Fibroblast of skin of abdomen (primary cell): ENCODE measurements at places on chromosomes 13 and 19.

- no peak for DNase-seq
Measured at GRCh38 chr19:55392820-55393761, 7.4 kb downstream of the RPL28 start.

DNA sequence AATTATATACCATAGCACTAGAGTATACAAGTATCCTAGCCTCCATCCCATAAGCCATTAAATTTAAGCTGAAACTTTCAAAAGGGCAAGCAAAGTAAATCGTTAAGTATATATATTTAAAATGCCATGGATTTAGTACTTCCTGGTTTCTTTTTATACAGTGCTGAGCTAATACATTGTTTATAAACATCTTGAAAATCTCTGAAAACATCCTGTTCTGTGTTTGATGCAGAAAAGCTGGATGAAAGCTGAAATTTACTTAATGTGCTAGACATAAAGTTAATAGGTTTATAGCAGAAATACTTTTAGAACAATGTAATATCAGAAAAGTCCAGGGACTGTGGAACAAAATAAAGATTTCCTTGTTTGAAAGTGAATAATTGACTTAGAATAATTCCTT is 875.4 kb downstream of the SLITRK6 start:
- no peak for DNase-seq

DNA sequence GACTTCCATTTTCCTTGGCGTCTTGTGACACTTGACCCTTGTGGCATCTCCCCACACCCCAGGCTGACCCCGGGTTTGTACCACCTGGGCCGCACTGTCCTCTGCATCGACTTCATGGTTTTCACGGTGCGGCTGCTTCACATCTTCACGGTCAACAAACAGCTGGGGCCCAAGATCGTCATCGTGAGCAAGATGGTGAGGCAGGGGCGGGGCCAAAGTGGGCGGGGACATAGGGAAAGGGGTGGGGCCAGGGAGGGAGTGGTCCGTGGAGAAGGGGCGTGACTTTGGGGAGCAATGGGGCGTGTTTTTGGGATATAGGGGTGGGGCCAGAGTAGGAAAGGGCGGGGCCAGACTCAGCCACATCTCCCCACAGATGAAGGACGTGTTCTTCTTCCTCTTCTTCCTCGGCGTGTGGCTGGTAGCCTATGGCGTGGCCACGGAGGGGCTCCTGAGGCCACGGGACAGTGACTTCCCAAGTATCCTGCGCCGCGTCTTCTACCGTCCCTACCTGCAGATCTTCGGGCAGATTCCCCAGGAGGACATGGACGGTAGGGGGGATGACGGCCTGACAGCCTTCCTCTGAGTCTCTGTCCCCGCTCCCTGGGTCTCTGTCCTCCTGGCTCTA is 42.8 kb downstream of the TRPM4 start:
- no peak for DNase-seq

- DNase-seq: no peak
Measured at GRCh38 chr19:10550336-10550735, 6.6 kb downstream of the ATG4D start.

GRCh38 chr19:4732680-4733114 is 9.1 kb upstream of the DPP9 start:
- DNase-seq: peak; percentile 64

DNA sequence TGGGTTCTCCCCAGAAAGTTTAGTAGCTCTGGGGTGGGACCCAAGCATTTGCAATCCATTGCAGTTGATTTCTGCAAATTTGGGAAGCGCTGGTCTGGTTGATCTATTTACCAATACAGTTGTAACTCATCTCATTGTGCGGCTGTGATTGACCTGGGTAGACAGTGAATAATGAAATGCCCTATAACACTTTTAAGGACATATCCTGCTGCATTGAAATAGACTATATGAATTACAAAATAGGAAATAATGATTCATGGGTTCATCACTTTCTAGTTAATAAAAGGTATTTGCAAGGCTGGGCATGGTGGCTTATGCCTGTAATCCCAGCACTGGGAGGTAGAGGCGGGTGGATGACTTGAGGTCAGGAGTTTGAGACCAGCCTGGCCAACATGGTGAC is 59.0 kb upstream of the FARP1 start:
- DNase-seq: peak; percentile 8

DNA sequence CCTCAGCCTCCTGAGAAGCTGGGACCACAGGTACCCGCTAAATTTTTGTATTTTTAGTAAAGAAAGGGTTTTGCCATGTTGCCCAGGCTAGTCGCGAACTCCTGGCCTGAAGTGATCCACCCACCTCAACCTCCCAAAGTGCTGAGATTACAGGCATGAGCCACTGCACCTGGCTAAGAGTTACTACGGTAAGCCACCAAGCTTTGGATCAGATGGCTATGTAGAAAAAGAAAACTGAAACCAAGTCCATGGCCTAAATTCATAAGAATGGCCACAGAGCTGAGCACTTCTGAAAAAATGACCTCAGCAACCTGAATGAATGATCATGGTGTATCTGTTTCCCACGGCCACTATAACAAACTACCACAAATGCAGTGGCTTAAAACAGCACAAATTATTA is 9.4 kb downstream of the OPA3 start:
- no peak for DNase-seq

DNA sequence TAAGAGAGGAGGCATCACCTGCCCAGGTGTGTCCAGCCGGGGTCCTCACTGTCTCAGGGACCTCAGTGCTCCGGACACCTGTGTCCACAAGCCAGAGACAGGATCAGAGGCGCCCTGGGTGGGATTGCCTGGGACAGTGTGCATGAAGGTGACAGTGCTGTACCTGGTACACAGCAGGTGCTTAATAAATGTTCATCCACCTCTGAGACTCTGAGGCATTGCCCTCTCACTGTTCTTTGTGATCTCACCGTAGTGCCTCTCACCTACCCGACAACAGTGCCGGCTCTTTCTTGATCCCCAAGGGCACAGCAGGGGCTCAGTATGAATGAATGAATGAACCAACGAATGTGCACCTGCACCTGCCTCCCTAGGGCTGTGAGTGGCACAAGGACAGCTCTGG is 9.2 kb downstream of the RDH13 start:
- DNase-seq: no peak

DNA sequence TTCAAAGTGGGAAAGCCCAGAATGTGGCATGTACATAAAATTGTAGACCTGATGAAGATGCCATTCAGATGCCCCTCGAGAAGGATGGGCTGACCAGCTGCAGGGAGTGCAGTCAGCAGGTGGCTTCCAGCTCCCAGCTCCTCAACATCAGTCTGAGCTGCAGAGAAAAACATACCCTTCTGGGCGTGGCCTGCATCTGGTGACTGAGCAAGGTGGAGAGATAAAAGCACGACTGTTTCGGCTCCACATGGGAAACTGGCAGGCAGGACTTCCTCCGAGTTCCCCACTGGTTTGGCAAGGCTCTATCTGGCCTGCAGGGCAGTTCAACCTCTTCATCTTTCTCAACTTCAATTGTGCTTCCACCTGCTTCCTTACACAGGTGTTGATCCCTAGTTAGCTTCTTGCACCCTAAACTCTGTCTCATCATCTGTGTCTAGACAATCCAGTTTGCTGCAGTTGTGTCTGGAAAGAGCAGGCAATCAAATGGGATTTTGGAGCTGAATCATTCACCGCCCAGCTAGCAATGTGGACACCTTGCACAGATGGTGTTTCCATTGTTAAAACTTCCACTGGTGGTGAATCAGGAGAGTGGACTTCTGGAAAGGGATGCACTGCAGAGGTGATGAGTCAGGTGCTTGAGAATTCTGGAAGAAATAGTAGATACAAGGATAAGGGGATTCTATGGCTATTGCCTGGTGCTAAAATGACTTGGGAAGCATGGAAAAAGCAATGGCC is 56.8 kb downstream of the POLR1D start:
- DNase-seq: no peak

DNA sequence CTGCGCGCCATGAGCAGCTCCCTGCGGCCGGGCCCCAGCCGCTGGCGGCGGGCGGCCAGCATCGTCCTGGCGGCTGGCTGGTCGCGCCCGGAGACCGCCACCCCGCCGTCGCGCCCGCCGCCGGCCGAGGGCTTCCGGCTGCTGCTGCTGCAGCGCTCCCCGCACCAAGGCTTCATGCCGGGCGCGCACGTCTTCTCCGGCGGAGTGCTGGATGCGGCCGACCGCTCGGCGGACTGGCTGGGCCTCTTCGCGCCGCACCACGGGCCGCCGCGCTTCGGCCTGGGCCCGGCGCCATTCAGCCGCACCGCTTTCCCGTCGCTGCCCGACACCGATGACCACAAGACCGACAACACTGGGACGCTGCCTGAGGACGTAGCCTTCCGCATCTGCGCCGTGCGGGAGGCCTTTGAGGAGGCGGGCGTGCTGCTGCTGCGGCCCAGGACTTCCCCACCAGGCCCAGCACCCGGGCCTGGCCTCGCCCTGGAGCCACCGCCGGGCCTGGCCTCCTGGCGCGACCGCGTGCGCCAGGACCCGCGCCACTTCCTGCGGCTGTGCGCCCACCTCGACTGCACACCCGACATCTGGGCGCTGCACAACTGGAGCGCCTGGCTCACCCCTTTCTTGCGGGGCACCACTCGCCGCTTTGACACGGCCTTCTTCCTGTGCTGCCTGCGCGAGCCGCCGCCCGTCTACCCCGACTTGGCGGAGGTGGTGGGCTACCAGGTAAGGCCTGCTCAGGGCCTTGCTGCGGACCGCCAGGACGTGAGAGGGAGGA is 518 bp downstream of the NUDT19 start:
- peak; percentile 63 for DNase-seq

- no peak for DNase-seq
Measured at GRCh38 chr13:75443356-75443958, 38.5 kb downstream of the TBC1D4 start.

DNA sequence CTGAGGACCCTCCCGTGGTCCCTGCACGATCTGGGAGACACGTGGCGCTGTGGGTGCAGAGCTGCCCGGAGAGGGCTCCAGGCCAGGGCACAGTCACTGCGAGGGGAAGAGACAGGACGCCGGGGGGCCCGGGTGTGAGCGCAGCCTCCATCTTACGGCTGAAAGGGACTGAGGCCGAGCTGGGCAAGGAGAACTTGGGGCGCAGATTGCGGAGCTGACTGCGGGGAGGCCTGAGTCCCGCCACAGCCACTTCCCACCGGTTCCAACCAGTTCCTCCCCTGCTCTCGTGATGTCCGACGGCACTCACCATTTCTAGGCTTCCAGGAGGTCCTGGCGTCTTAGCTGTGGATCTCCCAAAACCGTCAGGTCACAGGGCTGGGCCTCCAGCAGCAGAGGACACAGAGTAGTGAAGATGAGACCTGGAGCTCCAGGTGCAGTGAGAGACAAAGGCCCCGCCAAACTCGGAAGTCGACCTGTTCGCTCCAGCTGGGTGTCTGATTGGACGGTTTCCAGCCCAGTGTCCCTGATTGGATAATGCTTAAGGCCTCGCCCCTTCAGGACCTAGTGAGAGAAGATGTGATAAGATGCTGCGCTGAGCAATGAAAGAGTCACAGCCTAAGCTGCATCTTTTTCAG is 4.8 kb upstream of the ZNF253 start:
- DNase-seq: no peak

DNA sequence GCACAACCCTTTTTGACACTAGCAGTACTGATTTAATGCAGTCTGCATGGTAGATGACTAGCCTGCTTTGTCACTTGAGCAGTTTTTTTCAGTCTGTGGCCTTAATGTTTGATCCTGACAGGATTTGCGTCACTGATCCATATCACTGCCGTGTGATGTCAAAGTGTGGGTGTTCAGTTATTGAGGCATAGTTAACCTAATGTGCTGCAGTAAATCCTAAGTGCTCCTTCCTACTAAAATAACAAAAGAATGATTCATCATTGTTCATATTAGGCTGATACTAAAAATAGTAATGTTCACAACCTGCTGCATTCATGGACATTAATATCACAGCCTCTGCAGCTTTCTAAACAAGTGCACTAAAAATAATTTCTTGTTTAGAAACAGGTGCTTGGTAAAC is 121.9 kb upstream of the MLNR start:
- peak; percentile 79 for DNase-seq

GRCh38 chr13:23480324-23480723 is 46.8 kb upstream of the SACS start:
- DNase-seq: no peak

DNA sequence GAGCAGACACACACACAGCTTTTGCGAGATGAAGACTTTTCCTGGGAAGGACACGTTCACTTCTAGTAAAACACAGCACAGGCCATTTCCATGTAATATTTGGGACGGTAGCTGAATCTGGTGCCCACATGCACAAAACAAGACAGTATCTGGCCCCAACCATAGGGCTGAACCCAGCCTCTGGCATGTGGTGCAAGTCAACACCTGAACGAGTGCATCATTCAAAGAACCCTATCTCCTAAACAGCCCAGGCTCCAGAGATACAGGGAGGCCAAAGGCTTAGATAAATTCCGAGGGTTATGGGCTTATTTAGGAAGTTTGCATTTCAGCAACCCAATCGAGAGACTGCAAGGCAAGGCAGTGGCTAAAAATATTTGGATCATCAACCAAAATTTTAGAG is 2.7 kb upstream of the TFDP1 start:
- no peak for DNase-seq

DNA sequence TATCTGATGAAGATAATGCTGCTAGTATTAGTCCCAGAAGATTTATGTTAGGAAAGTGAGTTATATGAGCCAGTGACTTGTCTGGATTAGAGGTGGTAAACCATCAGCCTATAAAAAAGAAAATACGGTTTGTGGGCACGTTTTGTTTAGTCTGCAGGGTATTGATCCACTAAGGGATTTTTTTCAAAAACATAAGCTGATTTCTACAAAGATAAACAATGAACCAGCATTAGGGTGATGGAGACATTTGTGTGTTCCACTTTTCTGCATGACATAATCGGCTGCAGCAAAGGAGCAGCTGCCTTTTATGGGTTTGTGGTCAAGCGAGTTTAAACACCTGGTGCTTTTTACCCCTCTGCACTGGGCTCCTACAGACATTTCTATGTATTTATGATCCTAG is 836.4 kb upstream of the GPC6 start:
- peak; percentile 2 for DNase-seq

DNA sequence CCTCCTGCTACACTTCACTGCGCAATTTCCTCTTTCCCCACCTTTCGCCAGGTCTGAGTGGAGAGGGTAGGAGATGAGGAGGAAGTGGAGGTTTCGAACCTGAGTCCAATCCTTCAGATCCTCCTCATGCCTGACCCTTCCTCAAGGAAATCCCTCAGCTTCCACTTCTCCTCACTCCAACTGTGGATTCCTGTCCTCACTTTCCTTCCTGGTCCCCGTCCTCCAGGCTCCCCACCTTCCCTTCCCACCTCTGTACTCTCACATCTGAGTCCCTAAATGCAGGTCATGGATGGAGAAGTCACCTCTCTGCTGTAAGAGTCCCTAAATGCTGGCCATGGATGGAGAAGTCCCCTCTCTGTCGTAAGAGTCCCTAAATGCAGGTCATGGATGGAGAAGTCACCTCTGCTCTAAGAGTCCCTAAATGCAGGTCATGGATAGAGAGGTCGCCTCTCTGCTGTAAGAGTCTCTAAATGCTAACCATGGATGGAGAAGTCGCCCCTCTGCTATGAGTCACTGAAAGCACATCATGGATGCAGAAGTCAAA is 3.1 kb downstream of the TMEM86B start:
- no peak for DNase-seq

DNA sequence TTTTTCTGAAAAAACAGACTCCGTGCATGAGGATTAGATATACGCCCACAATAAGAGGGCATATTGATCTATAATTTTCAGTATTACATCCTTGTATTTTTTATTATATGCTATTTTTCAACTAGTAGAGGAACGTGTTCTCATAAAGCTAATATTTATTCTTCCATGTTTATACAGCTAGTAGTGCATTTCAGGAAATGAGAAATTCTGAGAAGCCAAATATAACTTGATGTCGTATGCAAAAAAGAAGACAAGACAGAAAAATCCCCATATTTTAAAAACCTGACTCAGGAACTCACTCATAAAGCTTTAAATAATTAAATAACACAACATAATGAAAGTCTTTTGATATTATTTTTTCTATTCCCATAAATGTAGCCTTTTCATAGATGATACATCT is 308.6 kb downstream of the ENOX1 start:
- no peak for DNase-seq
